ENCODE measurements at places on chromosomes 2 and 18. TPM values are rescaled to one million over a fixed set of nuclear protein-coding genes. Genes with fewer than 3 reads are reported as not detected.

Gene INHBB
- polyA plus RNA-seq: 0.19 TPM

Gene C2orf78
- polyA plus RNA-seq: not detected

Gene CCDC121
- polyA plus RNA-seq: 5.4 TPM

Gene SPRED2
- 22.4 TPM for polyA plus RNA-seq

Gene REG1A
- 2.5 TPM for polyA plus RNA-seq

Gene SIX3
- not detected for polyA plus RNA-seq

Gene CFC1
- 3.7 TPM for polyA plus RNA-seq

Gene CIB4
- polyA plus RNA-seq: 0.21 TPM

Gene CCT4
- polyA plus RNA-seq: 107 TPM

Gene SLC5A6
- 148 TPM for polyA plus RNA-seq

Gene MAPK4
- polyA plus RNA-seq: 1.5 TPM

Gene MALL
- 147 TPM for polyA plus RNA-seq

Gene IL1RL2
- 0.34 TPM for polyA plus RNA-seq

Gene ALPG
- polyA plus RNA-seq: not detected

Gene CFAP65
- 3.4 TPM for polyA plus RNA-seq

Gene DYNAP
- 0.37 TPM for polyA plus RNA-seq

Gene EMX1
- polyA plus RNA-seq: 0.22 TPM

Gene TMEM150A
- polyA plus RNA-seq: 40.9 TPM

Gene C2orf92
- polyA plus RNA-seq: 14.7 TPM

Gene WDR54
- 13.4 TPM for polyA plus RNA-seq

Gene SP140
- polyA plus RNA-seq: 2.2 TPM

Gene CYP20A1
- polyA plus RNA-seq: 16.8 TPM

Gene NEURL3
- polyA plus RNA-seq: 0.81 TPM

Gene RRM2
- 33.2 TPM for polyA plus RNA-seq

Gene CASP10
- polyA plus RNA-seq: 19.9 TPM

All from large intestine (tissue), 12 donors.